GDM1 (cell line): ENCODE measurements at places on chromosomes 11 and 22.
A peak's percentile ranks its signal among the peaks of the same experiment; 100 is the strongest.

GRCh38 chr22:44777364-44777755 is 25.0 kb downstream of the ARHGAP8 start:
- no peak for DNase-seq

DNA sequence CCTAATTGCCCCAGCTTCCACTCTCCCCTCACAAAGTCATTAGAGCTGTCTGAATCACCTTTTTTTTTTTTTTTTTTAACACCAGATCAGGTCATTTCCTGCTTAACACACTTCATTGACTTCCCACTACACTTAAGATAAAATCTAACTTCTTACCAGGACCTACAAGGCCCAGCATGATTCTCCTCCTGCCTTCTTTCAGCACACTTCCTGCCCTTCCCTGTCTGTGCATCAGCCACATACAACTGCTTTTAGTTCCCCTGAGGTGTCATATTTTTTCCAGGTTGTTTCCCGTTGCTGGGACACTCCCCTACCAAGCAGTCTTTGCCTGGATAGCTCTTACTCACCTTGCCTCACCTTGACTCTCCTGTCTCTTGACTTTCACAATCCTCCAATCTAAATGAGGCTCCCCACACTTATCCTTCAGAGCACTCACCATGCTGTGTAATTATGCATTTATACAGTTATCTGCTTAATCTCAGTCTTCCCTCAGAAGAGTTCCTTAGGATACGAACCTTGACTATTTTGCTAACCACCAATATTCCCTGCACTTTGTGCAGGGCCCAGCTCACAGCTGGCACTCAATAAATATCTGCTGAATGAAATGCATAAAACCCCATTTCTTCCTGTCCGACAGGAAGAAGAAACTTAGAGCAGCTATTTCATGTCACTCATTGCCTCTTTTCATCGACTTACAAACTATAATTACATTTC is 96.6 kb upstream of the AKIP1 start:
- no peak for DNase-seq

- DNase-seq, result no peak
Measured at GRCh38 chr22:45183974-45184373, 20.2 kb downstream of the NUP50 start.

GRCh38 chr11:117876341-117877119 is at the start of gene FXYD6:
Gene FXYD6, minus strand, starts transcription at chr11:117876658. Its CDS starts 33,882 bp downstream, at chr11:117842776.
- peak; percentile 42 for DNase-seq

DNA sequence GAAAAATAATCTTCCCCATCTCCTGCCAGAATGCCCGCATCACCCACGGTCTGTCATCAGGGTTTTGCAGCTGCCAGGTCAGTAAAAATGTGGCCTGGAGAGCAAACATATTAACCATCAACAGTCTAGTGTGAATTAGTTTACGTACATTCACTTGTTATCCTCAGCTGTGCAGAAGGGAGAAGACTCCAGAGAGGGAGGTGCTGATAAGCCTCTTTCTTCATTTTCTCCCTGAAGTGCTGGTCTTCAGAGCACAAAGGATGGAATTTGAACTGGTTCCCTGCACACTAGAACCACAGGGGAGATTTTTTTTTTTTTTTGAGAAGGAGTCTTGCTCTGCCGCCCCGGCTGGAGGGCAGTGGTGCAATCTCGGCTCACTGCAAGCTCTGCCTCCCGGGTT is 8.2 kb downstream of the FGF19 start:
- DNase-seq, result no peak

GRCh38 chr22:22748297-22748743 is 103.9 kb downstream of the GGTLC2 start:
- peak; percentile 26 for DNase-seq

DNA sequence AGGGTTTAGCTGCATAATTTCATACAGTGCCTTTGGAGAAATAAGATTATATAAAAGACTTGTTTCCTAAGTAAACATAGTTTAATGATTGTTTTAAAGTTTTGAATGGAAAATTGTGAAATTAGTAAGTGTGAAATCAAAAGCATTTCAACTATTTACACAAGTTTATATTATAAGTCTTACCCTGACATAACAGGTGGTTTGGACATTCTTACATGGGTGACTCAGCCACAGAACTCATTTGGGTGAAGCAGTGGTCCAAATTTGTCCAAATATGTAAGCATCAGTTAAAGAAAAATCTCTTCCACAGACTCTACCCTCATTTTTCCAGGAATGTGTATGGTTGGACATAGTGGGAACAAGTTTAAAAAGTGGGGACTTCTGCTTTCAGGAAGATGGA is 68.0 kb downstream of the USP47 start:
- no peak for DNase-seq

- no peak for DNase-seq
Measured at GRCh38 chr11:80331694-80332093, 890.9 kb upstream of the TENM4 start.

DNA sequence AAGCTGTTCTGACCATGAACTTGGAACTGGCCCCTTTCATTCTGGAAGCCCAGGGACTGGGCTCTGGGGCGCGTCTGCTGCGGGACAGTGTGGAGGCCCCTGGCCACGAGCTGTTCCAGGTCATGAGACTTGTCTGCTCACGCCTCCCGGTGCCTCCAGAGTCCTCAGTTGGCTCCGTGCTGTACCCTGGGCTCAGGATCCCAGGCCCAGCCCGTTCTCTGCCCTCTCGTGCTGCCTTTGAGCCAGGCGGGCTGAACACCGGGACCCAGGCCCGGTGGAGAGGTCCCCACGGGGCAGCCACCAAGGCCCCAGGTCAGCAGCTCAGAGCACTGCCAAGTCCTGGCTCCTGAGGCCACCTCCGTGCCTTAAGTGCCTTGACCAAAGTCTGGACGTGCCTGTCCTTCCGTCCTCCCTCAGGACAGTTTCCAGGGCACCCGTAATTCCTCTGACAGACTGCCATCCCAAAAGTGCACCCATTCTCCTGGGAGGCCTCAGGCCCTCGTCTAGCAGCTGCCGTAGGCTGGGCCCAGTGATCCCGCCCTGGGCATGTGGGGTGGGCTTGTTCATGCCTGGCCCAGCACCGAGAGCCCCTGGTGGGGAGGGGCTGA is 36.3 kb upstream of the PPARA start:
- no peak for DNase-seq

DNA sequence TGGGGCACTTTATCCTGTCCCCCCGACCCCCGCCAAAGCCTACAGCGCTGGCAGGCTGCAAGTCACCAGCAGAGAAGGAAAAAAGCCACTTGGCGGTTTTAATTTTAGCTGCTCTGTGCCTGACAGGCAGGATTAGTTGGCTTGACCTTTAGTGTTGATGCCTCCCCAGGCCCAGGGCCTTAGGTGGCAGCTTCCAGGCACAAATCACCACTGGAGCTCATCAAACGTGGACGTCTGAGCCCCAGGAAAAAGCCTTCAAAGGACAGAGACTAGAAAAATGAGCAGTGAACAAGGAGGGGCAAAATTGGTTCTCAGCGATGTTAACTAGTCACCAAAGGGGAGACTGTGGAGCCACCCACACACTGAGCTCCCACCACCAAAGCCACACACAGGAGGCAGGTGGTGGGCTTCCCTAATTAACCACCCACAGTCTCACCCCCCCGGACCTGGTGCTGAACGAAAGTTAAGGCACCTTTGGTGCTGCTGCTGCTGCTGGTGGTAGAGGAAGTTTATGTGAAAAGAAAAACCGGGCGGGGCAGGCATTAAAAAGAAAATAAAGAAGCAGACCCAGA is 4.4 kb upstream of the PYGM start:
- no peak for DNase-seq

- no peak for DNase-seq
Measured at GRCh38 chr11:66318600-66318970, 1.7 kb upstream of the CD248 start.

GRCh38 chr22:39135092-39135896 is 17.2 kb downstream of the CBX7 start:
- no peak for DNase-seq

DNA sequence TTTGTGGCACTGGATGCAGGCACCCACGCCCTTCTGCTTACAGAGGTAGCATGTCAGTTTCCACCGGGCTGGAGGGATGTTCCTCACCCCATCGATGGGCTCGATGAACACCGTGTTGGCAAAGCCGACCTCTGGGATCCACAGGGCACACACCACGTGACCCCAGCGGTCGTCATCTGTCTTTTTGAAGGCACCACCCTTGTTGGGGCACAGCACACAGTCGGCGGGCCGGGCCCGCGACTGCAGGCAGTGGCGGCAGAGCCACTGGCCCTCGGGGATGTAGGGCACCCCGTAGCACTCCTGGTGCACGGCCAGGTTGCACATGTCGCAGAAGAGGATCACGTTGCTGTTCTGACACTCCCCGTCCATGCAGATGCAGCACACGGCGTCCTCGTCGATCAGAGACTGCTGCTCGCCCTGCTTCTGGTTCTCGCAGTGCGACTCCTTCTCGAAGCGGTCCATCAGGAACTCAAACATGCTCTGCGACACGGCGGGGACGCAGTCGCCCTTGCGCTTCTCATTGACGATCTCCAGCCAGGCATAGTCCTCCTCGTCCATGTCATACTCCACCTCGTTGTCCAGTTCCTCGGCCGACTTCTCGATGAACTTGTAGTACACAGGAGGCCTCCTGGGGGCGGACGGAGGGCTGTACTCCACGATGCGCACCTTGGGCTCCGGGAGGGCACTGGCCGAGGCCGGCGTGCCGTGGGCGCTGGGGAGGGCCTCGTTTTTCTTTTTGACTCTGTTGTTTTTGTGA is 4.2 kb downstream of the BRD1 start:
- DNase-seq, result no peak

DNA sequence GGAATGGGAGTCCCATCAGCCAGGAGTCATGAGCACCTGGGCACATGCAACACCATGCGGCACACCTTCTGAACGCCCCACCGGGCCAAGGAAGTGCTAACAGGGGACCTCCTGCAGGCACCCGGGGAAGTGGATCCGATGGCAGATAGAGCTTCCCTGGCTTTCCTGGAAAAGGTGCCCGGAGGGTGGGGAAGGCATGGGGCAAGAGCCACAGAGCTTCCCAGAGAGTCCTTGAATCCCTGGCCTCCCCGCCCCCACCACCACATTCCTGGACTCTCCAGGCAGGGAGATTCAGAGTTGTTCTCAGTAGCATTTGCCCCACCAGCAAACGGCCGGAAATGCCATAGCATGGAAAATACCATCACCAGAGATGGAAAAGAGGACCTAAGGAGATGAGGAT is 8.3 kb downstream of the TRIM29 start:
- DNase-seq, result no peak

GRCh38 chr11:1005928-1006327 is 30.6 kb downstream of the MUC6 start:
- DNase-seq, result no peak

- DNase-seq, result no peak
Measured at GRCh38 chr11:34749666-34750659, 129.1 kb downstream of the EHF start.

DNA sequence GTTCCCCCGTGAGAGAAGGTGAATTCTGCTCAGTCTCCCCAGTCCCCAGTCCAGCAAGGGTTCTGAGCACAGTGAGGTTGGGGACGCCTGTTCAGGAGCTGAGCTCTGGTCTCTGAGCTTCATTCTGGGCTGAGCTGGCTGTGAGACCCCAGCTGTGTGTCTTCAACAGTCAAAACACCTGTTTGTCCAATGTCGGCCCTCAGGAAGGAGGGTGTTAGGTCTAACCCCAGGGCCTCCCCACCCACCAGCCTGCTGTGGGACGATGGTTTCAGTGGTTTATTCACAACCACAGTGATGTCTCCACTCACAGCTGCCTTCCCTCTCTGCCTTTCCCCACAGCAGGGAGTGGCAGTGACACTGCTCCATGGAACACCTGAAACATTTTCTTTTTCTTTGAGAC is 1282.9 kb downstream of the TBC1D22A start:
- DNase-seq, result no peak

GRCh38 chr22:50482107-50483074 is 1.0 kb downstream of the ADM2 start:
- DNase-seq, result no peak

GRCh38 chr11:122394313-122394712 is 261.2 kb upstream of the UBASH3B start:
- DNase-seq, result no peak

GRCh38 chr22:26238596-26238995 is 69.3 kb downstream of the SEZ6L start:
- DNase-seq, result no peak

GRCh38 chr11:69131644-69132300 is 24.0 kb upstream of the SMIM38 start:
- no peak for DNase-seq

- DNase-seq, result no peak
Measured at GRCh38 chr11:67349457-67349856, 3.9 kb downstream of the POLD4 start.

GRCh38 chr11:96173422-96173821 is 169.6 kb downstream of the MAML2 start:
- DNase-seq, result no peak

- DNase-seq, result peak; percentile 33
Measured at GRCh38 chr22:24433828-24434470, 6.5 kb downstream of the ADORA2A start.

DNA sequence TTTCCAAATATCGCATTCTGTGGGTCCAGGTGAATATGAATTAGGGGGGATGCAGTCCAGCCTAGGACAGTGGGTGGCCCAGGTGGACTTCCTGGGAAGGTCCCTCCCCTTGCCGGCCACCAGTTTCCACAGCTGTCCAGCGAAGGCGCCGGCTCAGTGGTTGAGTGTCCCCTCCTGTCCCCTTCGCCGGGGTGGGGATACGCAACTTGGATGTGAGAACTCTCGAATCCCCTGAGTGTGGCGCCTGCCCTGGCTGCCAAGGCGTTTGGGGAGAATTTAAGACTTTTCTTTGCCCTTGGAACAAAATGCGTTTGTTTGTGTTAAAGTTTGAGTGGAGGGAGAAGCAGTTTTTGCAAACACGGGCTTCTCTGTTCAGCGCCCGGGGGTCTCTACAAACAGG is 123.7 kb downstream of the KCNQ1OT1 start:
- no peak for DNase-seq

DNA sequence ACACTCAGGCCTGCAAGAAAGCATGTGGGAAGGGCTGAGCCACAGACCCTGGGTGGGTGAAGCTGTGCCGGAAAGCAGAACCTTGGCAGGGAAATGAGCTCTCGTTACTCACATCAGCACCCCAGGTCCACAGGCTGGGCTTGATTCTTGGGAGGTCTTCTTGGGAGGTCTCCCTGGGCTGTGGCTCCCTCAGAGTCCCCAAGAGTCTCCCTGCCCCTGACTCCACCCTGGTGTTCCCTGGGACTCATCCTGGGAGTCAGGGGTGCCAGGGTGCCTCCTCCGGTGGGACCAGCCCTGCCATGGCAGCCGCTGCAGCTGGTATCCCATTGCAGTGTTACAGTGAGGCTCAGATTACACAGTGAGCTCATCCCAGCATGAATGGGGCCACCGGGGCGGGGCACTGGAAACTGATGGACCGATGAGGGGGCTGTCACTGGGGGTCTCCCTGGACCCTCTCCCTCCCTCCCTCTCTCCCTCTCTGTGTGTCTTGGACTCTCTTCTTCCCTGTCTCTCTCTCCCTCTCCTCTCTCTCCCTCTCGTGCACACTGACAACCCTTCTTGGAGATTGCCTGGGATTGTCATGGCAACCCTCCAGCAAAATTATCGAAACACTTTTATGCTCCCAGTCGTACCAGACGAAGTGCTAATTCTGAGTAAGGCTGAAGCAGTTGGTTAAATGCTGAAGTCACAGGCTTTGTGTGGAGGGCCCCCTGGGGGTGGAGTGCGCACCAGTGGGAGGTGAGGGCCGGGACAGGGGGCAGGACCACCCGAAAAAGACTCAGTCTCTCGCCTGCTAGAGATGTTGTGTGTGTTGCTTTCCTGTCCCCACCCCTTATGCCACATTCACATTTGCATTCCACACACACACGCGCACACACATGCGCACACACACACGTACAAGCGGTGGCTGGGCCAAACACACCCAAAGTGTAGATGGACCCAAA is 8.6 kb upstream of the C11orf96 start:
- no peak for DNase-seq

- DNase-seq, result no peak
Measured at GRCh38 chr11:29333993-29334775, 682.6 kb downstream of the KCNA4 start.

GRCh38 chr11:128198216-128198772 is 389.1 kb downstream of the ETS1 start:
- DNase-seq, result no peak
